ENCODE measurements at places on chromosomes 6 and 20.

- no peak for DNase-seq
These were observed 52.5 kb downstream of the BCAS1 start for GRCh38 chr20:54017846-54018245.

DNA sequence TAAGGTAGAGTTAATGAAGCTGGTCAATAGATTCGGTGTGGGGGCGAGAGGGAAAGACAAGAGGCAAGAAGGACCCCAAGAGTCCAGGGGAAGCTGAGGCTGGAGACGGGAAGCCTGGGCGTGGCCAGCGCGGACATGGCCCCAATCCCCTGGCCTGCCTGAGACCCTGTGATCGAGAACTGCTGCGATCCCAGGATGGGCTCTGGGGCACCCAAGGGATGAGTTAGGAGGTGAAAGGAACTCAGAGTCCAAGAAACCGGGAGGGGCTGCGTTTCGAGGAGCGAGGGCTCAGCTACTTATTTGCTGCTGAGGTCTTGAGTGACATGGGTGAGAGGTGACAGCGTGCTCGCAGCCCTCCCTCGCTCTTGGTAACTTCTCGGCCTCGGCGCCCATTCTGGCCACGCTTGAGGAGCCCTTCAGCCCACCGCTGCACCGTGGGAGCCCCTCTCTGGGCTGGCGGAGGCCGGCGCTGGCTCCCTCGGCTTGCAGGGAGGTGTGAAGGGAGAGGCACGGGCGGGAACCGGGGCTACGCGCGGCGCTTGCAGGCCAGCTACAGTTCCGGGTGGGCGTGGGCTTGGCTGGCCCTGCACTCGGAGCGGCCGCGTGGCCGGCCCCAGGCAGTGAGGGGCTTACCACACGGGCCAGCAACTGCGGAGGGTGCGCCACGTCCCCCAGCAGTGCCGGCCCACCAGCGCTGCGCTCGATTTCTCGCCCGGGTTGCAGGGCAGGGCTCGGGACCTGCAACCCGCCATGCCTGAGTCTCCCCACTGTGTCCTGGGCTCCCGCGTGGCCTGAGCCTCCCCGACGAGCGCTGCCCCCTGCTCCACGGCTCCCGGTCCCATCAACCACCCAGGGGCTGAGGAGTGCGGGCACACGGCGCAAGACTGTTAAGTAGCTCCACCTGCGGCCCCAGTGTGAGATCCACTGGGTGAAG lies 58.2 kb downstream of the IRF4 start:
- no peak for DNase-seq

- no peak for DNase-seq
These were observed 16.8 kb downstream of the LRRN4 start for GRCh38 chr20:6037082-6037481.

GRCh38 chr6:137058037-137058436 lies 13.3 kb upstream of the IL20RA start:
- no peak for DNase-seq

DNA sequence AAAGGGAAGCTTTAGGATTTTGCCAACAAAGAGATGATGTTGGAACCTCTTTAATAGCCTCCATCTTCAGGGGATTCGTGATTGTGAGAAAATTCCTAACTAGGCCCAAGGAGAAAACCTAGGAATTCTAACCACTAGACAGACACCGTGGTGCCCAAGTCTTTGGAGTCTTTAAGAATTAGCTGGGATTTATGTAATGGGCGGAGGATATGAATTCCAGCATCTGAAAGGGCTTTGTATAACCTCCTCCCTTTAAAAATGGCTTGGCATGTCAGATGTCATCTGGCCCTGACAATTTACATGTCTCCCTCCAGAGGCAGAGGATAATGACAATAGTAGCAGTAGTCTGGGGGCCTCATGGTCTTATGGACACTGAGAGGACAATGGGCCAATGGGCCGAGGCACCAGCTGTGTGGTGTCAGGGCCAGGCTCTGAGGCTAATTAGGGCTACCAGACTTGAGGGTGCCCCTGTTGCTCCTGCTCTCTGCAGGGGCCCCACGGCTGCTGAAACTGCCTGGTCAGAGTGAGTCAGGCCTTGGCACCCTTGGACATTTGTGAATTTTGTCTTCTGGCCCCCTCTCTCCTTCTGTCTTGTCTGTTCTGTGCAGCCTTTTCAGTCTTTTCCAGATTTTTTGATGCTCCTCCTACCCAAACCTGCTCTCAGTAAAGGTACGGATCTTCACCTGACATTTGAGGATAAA lies 113.9 kb downstream of the EDN1 start:
- DNase-seq, result no peak

DNA sequence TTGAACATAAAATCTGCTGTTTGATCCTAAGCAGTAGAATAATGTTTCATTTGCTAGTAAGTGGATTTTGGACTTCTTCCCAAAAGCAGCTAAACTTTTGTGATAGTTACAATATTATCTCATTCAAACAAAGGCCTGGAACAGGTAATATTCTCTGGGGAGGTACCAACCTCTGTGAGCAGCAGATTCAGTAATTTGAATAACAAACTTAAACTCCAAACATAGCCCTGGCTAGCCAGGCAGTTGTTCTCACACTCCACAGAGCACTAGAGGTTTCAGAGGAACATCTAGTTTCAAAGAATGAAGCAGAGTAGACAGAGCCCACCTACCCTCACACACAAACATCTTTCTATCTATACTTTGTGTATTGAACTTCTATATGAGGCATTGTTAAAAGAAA lies 40.9 kb downstream of the LGSN start:
- DNase-seq, result no peak

GRCh38 chr6:150320442-150320841 lies 48.4 kb upstream of the IYD start:
- DNase-seq, result peak; percentile 16
